ENCODE measurements at places on chromosomes 2 and 18. TPM values are rescaled to one million over a fixed set of nuclear protein-coding genes. Genes with fewer than 3 reads are reported as not detected.

GRCh38 chr2:56133931-56134629, 49.7 kb upstream of the CCDC85A start:
- no peak for DNase-seq

Gene DSC3
- 0.47 TPM for total RNA-seq

- no peak for DNase-seq
Measured at GRCh38 chr2:101811226-101812015, 113.9 kb downstream of the MAP4K4 start.

Gene SNORC
- 2.4 TPM for total RNA-seq

DNA sequence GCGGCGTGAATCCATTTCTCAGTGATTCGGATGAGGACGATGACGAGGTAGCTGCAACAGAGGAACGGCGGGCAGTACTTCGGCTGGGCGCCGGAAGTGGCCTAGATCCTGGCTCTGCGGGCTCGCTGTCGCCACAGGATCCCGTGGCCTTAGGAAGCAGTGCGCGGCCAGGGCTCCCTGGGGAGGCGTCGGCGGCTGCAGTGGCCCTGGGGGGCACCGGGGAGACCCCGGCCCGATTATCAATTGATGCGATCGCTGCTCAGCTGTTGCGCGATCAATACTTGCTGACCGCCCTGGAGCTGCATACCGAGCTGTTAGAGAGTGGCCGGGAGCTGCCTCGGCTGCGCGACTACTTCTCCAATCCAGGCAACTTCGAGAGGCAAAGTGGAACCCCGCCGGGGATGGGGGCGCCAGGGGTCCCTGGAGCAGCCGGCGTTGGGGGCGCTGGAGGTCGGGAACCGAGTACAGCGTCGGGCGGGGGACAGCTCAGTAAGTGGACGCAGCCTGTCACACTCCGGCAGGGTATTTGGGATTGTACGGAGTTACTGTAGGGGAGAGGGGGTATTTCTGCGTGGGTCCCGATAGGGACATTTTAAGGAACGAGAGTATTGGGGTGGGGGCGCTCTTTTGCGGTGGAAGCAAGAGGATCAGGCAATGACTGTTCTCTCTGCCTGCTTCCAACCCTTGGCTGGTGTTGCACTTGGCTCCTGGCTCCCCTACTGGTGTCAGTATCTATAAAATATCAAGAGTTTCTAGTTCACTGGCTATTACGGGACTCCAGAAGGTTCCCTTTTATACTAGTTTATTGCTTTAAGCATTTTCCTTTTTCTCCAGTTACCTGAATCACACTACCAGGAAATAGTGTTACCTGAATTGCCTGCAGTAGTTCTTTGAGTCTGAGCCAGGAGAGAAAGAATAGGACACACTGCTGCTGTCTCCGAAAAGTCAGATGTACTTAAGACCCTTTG, 772 bp downstream of the RELCH start:
- peak; percentile 70 for DNase-seq

DNA sequence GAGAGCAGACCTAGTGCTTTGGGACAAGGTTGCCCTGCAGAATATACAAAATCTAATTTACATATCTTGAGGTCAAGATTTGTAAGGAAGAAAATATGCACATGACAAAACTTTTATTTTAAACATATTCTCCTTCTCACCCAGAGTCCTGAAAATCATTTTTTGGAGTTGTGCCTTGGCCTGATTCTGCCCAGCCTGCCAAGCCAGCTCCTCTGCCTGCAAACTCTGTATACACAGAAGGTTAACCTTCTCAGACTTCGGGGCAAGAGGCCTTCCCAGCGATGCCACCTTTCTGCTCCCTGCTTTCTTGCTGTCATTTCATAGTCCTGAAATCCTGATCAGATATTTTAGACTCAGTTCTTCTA, 95.8 kb upstream of the CAVIN2 start:
- DNase-seq, result no peak

Gene DSG1
- not detected for total RNA-seq

DNA sequence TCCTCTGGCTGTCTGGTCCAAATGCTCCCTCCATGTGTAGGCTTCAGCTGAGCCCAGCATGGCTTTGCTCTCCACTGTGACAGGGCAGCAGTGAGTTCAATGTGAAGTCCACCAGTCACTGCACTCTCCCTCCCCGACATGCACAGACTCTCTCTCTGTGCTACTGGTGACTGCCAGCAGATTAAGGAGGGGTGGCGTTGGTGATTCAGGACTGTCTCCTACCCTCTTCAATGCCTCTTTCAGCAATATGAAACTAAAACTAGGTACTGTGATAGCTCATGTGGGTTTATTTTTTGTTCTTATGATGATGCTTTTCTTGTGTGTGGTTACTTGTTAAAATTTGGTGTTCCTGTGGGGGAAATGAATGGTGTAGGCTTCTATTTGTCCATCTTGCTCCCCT, 201.0 kb upstream of the RBMS1 start:
- DNase-seq, result no peak

GRCh38 chr2:143420313-143420712, 291.1 kb downstream of the ARHGAP15 start:
- no peak for DNase-seq

DNA sequence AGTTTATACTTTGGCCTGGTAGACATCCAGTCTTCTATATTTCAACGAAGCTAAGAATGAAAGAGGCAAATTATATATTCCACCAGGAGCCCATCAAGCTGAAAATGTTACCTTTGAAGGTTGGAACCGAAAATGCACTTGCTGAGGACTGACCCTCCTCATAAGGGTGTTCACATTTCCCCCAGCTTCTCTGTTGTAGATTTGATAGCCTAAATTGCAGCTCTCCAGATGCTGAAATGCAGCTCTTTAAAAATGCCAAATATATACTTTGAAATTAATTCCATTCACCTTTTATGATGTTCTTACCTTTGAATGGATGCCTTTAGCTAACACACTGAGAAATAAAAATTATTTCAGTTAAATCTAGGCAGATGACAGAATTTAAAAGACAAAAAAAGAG, 1.8 kb upstream of the FIGN start:
- DNase-seq, result no peak

DNA sequence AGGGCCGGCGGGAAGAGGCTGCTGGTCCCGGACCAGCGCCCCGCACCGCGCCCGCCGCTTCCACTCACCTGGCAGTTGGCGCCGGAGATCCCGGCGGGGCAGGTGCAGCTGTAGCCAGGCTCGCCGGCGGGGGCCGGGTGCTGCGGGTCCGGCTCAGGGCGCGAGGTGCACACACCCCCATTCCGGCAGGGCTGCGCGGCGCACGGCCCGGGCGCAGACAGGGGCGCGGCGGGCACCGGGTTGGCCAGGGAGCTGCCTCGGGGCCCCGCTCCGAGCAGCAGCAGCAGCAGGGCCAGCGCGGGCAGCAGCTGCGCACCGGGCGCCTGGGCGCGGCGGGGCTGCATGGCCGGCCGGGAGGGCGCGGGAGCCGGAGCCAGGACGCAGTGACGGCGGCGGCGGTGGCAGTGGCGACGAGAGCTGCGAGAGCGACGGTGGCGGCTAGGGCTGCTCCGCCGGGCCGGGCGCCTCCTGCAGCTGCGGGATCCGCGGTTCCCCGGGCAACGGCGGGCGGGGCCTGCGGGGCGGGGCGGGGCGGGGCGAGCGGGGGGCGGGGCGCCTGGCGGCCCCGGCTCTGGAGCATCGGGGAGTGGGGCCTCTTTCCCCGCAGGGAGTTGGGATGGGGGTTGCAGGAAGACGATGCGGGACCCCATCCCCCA, at the start of gene DNER:
Gene DNER, minus strand, starts transcription at position 476 of the 656 bp plus-strand sequence. Its CDS starts 132 bp downstream, at position 344.
- DNase-seq, result peak; percentile 83

DNA sequence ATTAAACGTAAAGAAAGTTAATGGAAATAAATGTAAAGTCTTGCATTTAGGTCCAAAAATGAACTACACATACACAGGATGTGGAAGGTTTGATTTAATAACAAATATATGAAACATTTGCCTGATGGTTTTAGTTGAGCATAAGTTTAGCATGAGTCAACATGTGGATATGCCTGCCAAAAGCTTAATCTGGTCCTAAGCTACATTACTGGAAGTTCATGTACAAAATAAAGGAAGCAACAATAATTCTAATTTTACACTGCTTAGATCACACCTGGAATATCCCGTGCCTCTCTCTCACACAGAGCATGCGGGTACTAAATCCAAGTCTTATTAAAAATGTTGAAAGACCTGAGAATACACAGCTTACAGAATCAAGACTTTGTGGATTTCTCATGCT, 276.5 kb upstream of the NRP2 start:
- DNase-seq, result no peak
